Jurkat, Clone E6-1 (cell line): ENCODE measurements at places on chromosomes 1 and 21.

GRCh38 chr1:101971304-101971703 lies 25.4 kb downstream of the OLFM3 start:
- DNase-seq = no peak

GRCh38 chr1:6041432-6042062 lies 4.1 kb upstream of the KCNAB2 start:
- DNase-seq = no peak

GRCh38 chr1:24775348-24775747 lies 30.1 kb downstream of the CLIC4 start:
- DNase-seq = no peak

- no peak for DNase-seq
These were observed 33.5 kb upstream of the UTS2 start for GRCh38 chr1:7886405-7886745.

GRCh38 chr1:225458222-225458631 lies 30.4 kb upstream of the LBR start:
- DNase-seq = no peak

- DNase-seq = no peak
These were observed 125.0 kb upstream of the DMRTA2 start for GRCh38 chr1:50548243-50548642.

GRCh38 chr21:15164678-15165303 lies 100.0 kb upstream of the NRIP1 start:
- no peak for DNase-seq

GRCh38 chr1:218366322-218367052 lies 21.4 kb downstream of the TGFB2 start:
- no peak for DNase-seq
